ENCODE measurements at places on chromosomes 5 and 9.

GRCh38 chr5:114418176-114419066 lies 56.6 kb downstream of the KCNN2 start:
- DNase-seq, result no peak

GRCh38 chr9:37593883-37594448 lies 1.6 kb upstream of the TOMM5 start:
- DNase-seq, result no peak

GRCh38 chr5:93278896-93279295 lies 302.1 kb downstream of the NR2F1-AS1 start:
- no peak for DNase-seq

DNA sequence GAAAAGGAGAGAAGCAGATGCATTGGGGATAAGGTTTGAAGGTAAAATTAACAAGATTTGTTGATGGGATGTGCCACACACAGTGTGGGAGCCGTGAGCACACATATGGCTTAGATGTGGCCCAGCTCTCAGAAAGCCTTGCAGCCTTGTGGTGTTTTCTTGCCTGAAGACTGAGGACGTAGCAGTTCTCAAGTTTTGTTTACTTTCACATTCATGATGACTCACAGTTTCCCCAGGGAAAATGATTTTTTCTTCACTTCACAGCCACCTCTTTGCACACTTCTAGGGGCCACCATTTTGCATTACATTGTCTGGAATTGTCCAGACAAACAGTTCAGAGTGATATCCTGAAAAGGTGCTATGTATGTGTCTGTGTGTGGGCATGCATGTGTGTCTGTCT lies 126.2 kb downstream of the BASP1 start:
- DNase-seq, result peak; percentile 72

GRCh38 chr5:112795944-112796678 lies 58.4 kb downstream of the APC start:
- no peak for DNase-seq

GRCh38 chr9:3516667-3517330 lies 9.0 kb downstream of the RFX3 start:
- DNase-seq, result no peak

Data from GM03348 (cell line).